Effector CD4-positive, alpha-beta T cell (primary cell): ENCODE measurements at places on chromosomes 6 and 20.

- no peak for DNase-seq
Observed at GRCh38 chr6:67916399-67916798, 718.7 kb upstream of the ADGRB3 start.

- no peak for DNase-seq
Observed at GRCh38 chr6:658244-658643, 1.3 kb upstream of the HUS1B start.

- no peak for DNase-seq
Observed at GRCh38 chr20:24148372-24148771, 159.8 kb upstream of the GGTLC1 start.

- no peak for DNase-seq
Observed at GRCh38 chr20:33940666-33941065, 53.0 kb upstream of the RALY start.

GRCh38 chr20:14581731-14582130, 244.3 kb upstream of the FLRT3 start:
- DNase-seq: no peak

GRCh38 chr6:3119040-3119723, 671 bp downstream of the BPHL start:
- peak; percentile 9 for DNase-seq

DNA sequence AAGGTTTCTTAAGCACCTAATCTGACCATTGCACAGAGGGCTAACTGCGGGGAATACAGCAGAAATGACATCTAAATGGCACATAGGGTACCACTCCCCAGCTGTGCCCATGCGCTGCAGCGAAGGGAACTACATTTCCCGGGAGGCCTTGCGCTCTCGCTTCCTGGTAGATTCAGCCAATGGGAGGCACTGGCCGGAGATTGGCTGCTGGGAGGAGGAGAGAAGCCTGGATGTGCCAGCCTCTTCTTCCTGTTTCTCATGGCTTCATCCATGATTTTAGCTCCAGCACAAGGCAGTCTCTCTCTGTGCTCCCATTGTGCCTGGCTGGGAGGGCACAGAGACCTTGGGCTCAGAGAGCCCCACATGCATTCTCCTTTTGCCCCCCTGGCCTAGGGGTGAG, 101.7 kb upstream of the FOXA2 start:
- DNase-seq: no peak

DNA sequence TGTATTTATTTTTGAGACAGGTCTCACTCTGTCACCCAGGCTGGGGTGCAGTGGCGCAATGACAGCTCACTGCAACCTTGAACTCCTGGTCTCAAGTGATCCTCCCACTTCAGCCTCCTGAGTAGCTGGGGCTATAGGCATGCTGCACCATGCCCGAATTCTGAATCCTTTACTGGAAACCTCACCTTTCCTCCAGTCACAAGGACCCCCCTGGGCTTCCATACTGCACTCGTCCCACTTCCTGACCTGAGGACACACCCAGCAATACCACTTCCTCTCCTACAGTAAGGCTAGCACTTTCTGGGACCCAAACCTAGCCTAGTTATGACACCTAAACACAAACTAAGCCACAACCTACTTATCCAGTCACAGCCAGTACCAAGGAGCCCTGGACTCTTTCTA, 68.2 kb downstream of the FAM217A start:
- no peak for DNase-seq
